ENCODE measurements at places on chromosomes 7 and 10.

GRCh38 chr7:72037516-72037915 lies 374.6 kb downstream of the CALN1 start:
- DNase-seq: no peak

- DNase-seq: no peak
Observed at GRCh38 chr10:75040576-75040975, 70.9 kb upstream of the SAMD8 start.

- no peak for DNase-seq
Observed at GRCh38 chr7:16975712-16976111, 93.9 kb upstream of the AGR3 start.

GRCh38 chr7:122492007-122492406 lies 187.5 kb upstream of the FEZF1 start:
- no peak for DNase-seq

- no peak for DNase-seq
Observed at GRCh38 chr7:91263384-91264045, 718 bp upstream of the FZD1 start.

DNA sequence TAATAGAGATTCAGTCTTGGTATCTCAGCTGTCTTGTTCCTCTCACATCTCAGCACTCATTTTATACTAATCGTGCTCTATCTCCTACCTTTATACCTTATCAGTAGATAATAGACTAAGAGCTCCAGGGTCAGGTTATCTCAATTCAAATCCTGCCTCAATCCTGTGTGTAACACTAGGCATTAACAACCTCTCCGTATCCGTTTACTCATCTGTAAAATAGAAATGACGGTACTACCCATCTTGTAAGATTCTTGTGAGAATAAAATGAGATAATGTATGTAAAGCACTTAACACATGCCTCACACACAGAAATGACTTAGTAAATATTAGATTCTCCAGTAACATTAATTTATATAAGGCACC lies 622 bp upstream of the P4HA1 start:
- no peak for DNase-seq
